Pericardium fibroblast (primary cell): ENCODE measurements at places on chromosomes 7 and 10. TPM values are rescaled to one million over a fixed set of nuclear protein-coding genes. Genes with fewer than 3 reads are reported as not detected.

Gene ZNF438
- 5.3 and 5.4 TPM in 2 replicates for total RNA-seq

Gene HYAL4
- not detected in 2 replicates for total RNA-seq

Gene KLF14
- total RNA-seq: 0.34 and 0.58 TPM in 2 replicates

Gene AKR1B1
- total RNA-seq: 42.7 and 108 TPM in 2 replicates

Gene PRPS1L1
- total RNA-seq: not detected in 2 replicates

Gene CAV1
- 306 and 311 TPM in 2 replicates for total RNA-seq

Gene TFPI2
- 58.6 and 395 TPM in 2 replicates for total RNA-seq

Gene TAS2R4
- total RNA-seq: 0.09 and 0.12 TPM in 2 replicates

Gene GDF10
- under 0.01 TPM in 1 of 2 replicates, not detected in the other for total RNA-seq

Gene TLX1
- total RNA-seq: not detected in 2 replicates

Gene EVX1
- total RNA-seq: not detected in 2 replicates

Gene MGAM2
- not detected in 2 replicates for total RNA-seq

Gene NOS3
- 2.9 and 3.5 TPM in 2 replicates for total RNA-seq

Gene PRKG1
- 15.3 and 19.5 TPM in 2 replicates for total RNA-seq

Gene ACTL6B
- total RNA-seq: not detected in 2 replicates

Gene GRID1
- 0.12 and 0.34 TPM in 2 replicates for total RNA-seq

Gene CARD11
- 0.26 and 0.70 TPM in 2 replicates for total RNA-seq

Gene LBX1
- under 0.01 TPM in 1 of 2 replicates, not detected in the other for total RNA-seq

Gene PTTG1IP2
- not detected in 2 replicates for total RNA-seq

Gene RNF133
- total RNA-seq: not detected in 2 replicates

Gene SPDYE9
- total RNA-seq: not detected in 2 replicates

Gene NME8
- total RNA-seq: not detected in 2 replicates

Gene WDR37
- total RNA-seq: 12.4 and 13.4 TPM in 2 replicates

Gene WEE2
- not detected in 2 replicates for total RNA-seq

Gene GLI3
- 5.3 and 7.8 TPM in 2 replicates for total RNA-seq

Gene PTPRN2
- 1.5 and 3.5 TPM in 2 replicates for total RNA-seq

Gene PIK3CG
- not detected in 2 replicates for total RNA-seq

Gene FRMPD2
- not detected in 2 replicates for total RNA-seq

Gene NKX1-2
- not detected in 2 replicates for total RNA-seq

Gene FLNC
- 112 and 168 TPM in 2 replicates for total RNA-seq

Gene PNLIP
- not detected in 2 replicates for total RNA-seq

Gene GSTO2
- total RNA-seq: 0.23 and 0.51 TPM in 2 replicates

Gene ADAMTS14
- total RNA-seq: 0.17 and 1.1 TPM in 2 replicates

Gene STK32C
- 4.6 and 8.9 TPM in 2 replicates for total RNA-seq

Gene AQP1
- 10.9 and 133 TPM in 2 replicates for total RNA-seq
